ENCODE measurements at places on chromosomes 6 and 20.
A peak's percentile ranks its signal among the peaks of the same experiment; 100 is the strongest.

DNA sequence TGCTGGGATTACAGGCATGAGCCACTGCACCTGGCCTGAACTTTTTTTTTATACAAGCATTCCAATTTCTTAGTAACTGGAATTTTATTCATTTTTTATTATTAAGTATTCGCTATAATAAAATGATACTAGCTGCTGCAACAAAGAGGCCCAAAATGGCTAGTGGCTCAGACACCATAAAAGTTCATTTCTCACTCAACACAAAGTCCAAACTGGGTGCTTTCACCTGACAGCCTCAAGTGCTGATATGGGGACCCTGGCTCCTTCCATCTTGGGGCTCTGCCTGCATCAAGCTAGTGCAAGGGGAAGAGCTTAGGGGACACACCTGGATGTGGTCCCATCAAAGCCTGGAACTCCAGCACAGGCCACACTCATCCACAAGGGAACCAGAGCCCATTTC is 12.2 kb upstream of the NOP56 start:
- DNase-seq, result no peak

GRCh38 chr6:92297101-92297500 is 1122.3 kb downstream of the EPHA7 start:
- DNase-seq, result peak; percentile 49

- no peak for DNase-seq
These were observed 209.5 kb upstream of the SMLR1 start for GRCh38 chr6:130617658-130618057.

DNA sequence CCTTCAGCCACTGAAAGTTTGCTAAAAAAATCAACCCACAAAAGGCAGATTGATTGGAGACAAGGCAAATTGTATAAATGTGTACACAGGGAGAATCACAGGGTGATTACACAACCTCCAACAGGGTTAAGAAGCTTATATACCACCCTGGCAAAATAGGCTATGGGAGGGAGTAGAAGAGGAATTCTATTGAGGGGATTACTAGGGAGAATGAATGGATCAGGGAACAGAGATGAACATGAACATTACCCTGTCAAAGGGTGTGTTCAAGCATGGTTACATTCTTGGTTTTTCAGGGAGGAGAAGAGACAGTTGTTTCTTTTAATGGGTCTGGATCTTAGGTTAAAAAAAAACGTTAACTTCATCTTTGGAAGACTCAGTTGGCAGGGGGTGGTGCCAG is 5.1 kb upstream of the MRS2 start:
- DNase-seq, result no peak

GRCh38 chr6:148453906-148454305 is 111.3 kb downstream of the SASH1 start:
- DNase-seq, result no peak

GRCh38 chr6:114140416-114140815 is 169.5 kb upstream of the HDAC2 start:
- DNase-seq, result no peak

DNA sequence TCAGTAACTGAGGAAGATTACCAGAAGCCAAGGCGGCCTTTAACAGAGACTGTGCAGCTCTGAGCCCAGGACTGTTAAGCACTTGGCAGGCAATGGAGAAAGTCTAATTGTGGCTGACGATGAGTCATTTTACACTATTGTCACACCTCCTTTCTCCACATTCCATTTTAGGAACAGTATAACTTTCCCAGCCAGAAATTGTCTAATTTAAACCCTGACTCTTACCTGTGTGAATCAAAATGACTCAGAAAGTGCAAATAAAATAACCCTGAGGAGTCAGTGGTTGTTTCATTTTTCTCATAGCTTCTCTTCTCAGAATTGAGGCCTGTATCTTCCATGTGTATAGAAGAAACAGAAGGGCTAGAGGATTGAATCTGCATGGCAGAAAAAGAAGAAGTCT is 40.0 kb upstream of the OPN5 start:
- DNase-seq, result peak; percentile 89

GRCh38 chr6:35442693-35443092 is 9.4 kb upstream of the FANCE start:
- DNase-seq, result no peak

DNA sequence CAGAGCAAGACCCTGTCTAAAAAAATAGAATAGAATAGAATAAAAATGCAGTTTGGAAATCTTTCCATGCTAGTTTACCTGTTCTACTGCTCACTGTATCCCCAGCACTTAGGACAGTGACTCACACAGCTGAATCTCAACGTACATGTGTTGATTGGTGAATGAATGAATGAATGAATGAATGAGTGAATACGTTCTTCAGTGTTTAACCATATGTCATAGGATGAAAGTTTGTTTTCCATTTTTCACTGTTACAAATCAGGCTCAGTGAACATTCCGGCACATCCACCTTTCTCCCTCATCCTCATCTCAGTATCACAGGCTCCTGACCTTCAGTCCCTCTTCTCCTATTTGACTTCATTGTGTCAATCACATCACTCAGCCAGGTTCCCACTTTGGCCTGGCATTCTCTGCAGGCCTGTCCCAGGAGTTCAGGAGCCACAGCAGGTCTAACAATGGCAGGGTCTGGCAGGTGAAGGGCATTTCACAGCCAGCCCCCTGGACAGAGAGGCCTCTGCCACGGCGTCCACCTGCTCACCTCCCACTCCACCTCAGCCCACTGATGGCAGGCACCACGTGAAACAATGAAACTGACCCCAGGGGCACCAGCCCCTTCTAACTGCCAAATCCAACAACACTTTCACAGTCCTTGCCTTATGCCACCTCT is 7.9 kb downstream of the ZC3H12D start:
- DNase-seq, result no peak

- peak; percentile 17 for DNase-seq
These were observed at the start of gene ZC3H12D for GRCh38 chr6:149484733-149485700. Gene ZC3H12D (minus strand): TSS chr6:149485014. CDS start chr6:149474543, 10,471 bp downstream.

DNA sequence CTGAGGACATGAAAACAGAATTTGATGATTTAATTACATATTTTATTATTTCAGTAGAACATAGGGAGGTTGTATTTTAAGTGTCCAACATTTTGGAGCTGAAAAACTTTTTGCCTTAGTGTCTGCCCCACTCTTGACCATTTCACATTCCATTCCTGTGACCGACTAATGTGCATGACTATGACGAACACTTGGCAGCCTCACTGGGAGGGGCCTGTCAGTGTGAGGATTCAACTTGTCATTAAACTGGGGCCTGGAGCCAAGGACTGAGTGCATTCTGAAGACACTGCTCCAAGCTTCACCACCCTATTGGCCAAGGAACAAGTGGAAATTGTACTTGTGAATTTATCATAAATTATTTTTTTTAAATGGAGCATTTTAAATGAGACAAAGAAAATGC is 661.3 kb downstream of the BCKDHB start:
- peak; percentile 64 for DNase-seq

DNA sequence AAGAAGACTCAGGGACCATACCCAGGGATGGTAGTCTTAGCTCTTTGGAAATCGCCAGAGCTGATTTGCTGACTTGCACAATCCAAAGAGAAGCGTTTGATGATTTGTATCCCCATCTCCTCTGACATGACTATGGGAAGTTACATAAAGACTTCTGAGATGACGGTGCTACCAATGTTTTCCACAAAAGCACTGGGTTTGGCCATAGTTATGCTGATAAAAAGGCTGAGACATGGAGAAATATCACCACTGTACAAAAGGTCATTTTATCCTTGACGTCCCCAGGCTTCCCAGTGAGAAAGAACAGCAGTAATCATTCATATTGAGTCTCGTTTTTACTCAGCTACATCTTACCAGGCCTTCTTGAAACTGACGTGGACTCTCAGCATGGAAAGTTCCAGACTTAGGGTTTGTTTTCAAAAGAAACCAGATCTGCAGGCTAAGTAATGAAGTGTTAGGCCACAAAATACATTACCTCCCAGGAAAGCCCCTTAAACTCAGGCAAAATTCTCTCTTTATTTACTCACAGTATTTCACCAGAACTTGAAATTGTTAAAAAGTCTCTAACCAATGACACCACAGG is 370.3 kb upstream of the JARID2 start:
- no peak for DNase-seq

GRCh38 chr6:142155895-142156757 is 9.1 kb downstream of the VTA1 start:
- DNase-seq, result peak; percentile 33

GRCh38 chr20:49276161-49276960 is 1.5 kb downstream of the ZNFX1 start:
- peak; percentile 75 for DNase-seq

DNA sequence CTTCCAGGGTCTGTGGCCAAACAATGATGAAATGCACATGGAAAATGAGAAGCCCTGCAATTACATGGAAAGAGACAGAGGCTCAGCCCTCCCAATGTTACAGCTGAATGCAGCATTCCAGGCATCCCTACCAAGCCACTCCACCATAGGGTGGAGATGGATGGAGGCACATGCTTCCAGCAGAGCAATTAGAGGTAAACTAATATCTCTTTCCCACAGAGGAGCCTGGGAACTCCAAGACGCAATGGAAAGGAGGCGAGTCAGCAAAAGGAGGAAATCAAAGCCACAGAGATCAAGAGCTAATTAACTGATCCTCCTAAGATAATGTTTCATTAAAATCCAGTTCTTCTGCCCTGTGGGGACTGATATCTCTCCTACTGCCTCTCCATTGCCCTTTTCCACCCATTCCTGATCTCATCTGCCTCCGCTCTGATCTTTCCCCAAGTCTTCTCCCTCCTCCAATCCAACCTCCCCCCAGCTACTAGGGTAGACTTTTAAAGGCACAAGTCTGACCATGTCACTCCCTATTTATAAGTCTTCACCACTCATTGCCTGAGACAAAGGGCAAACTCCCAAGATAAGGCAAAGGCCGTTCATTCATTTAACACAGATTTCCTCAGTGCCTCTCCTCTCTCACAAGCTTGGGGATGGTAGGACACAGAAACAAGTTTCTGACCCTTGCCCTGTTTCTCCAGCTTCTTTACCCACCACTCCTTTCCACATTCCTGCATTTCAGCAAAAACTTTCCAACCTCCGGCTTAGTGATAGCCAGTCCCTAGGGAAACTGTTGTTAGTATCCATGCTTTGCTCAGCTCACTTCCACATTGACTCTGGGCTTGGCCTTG is 14.3 kb upstream of the KCNB1 start:
- no peak for DNase-seq

- no peak for DNase-seq
These were observed 113.4 kb upstream of the SHLD1 start for GRCh38 chr20:5636841-5637240.

DNA sequence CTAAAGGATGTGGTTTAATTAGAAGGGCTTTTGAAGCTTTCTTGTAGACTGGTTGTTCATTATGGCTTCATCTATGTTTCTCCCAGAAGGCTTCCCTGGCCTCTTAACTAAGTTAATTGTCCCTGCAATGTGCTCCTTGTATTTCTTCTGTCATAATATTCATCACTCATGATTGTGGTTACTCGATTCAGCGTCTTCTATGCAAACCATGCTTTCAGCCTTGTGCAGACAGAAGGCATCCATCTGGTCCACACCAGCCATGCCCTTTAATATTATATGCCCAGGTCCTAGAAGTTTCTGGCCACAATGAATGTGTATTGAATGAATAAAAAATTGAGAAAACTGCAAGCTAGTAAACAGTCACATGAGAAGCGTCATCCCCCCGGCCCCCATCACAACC is 163.2 kb downstream of the KHDC1L start:
- DNase-seq, result no peak

- no peak for DNase-seq
These were observed 13.4 kb upstream of the NANP start for GRCh38 chr20:25637247-25637646.

DNA sequence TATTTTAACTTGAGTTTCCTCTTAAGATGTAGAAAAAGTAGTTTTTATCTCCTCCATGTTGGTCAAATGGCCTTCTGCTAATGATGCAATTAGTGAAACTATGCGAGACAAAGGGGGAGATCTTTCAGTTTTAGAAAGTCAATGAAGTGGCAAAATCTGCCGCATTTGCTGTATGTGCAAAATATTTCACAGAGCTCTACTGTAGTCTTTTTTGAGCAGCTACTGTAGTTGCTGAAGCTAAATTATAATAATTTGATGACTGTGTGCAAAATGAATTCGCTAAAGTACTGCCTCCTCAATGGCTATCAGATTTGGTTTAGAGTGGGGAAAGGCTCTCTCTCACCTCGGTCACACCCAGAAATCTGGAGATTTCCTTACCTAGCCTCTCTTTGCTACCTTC is 267.6 kb upstream of the ZFP64 start:
- DNase-seq, result no peak

- DNase-seq, result no peak
These were observed 96.1 kb downstream of the PPP1R14C start for GRCh38 chr6:150238846-150239407.

- peak; percentile 54 for DNase-seq
These were observed 556.6 kb upstream of the CDH4 start for GRCh38 chr20:60695226-60696000.

GRCh38 chr6:17847203-17847760 is 140.2 kb downstream of the KIF13A start:
- DNase-seq, result no peak

DNA sequence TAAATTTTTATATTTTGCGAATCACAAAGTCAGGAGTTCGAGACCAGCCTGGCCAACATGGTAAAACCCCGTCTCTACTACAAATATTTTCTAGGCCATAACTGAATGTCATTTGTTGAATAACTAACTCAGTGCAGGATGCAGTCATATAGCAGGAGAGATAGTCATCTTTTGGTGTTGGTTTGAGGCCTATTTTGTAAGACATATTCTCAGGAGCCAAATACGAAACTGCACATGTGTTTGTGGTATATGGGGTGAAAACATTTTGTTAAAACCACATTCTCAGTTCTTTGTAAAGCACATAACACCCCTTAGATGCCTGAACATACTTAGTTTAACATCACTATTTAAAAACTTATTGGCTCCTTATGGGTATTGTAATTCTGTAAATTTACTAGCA is 4.7 kb upstream of the ENPP5 start:
- no peak for DNase-seq

GRCh38 chr6:79005024-79005423 is 73.0 kb downstream of the PHIP start:
- no peak for DNase-seq

DNA sequence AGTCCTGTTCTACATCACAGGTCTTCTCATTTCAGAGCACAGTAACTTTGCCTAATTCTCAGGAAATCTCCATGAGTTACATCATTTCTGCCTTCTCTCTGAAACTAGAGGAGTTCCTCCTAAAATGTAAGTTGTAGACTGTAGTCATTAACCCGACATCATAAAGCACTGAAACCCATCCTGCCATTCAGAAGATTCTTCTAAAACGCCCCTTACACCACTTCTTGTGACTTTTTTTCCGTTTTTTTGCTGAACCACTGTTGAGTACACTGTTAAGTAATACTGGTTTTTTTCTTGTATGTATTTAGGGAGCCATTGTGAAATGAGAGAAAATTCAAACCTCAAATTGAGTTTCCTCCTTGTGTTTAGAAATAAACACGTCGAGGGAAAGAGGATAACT is 117.3 kb downstream of the MAP3K4 start:
- no peak for DNase-seq

DNA sequence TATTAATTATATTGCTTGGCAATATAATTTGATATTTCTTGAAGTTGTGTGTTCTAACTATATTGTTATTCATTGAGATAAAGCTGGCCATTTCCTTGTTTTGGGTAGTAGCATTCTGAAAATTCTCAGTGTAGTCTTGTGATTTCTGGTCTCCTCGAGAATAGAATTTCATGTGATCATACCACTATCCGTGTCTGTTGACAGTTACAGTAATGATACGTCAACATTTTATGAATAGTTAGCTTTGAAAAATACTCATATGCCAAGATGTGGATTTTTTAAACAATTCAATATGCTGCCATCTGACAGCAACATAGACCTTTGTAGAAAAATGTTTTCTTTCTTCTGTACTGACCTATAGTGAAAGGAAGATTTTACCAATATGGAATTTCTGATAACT is 723.7 kb upstream of the SLC35B3 start:
- DNase-seq, result no peak

Measured in MCF 10A (cell line).